ENCODE measurements at places on chromosomes 13 and 19. TPM values are rescaled to one million over a fixed set of nuclear protein-coding genes. Genes with fewer than 3 reads are reported as not detected.

The CERS1 gene
- 6.8 TPM for total RNA-seq

The KCTD4 gene
- total RNA-seq, result 0.64 TPM

The ZNF793 gene
- total RNA-seq, result 9.8 TPM

The ACTMAP gene
- total RNA-seq, result 9.6 TPM

The CTXN1 gene
- 49.5 TPM for total RNA-seq

The AMER2 gene
- total RNA-seq, result 0.02 TPM

The FCER2 gene
- not detected for total RNA-seq

The POLR2I gene
- 57.4 TPM for total RNA-seq

The OLFM2 gene
- total RNA-seq, result 97.4 TPM

The MCF2L gene
- total RNA-seq, result 3.4 TPM

The FFAR1 gene
- not detected for total RNA-seq

The MKNK2 gene
- total RNA-seq, result 146 TPM

The GGN gene
- 2.8 TPM for total RNA-seq

The ERICH4 gene
- not detected for total RNA-seq

The PROSER1 gene
- total RNA-seq, result 26.7 TPM

The LCP1 gene
- total RNA-seq, result 7.3 TPM

The DMAC2 gene
- total RNA-seq, result 57.5 TPM

The LHB gene
- total RNA-seq, result not detected

The DENND1C gene
- 0.19 TPM for total RNA-seq

The ZNF568 gene
- 5.5 TPM for total RNA-seq

The F10 gene
- total RNA-seq, result not detected

All from astrocyte (in vitro differentiated cells and primary cell).